ENCODE measurements at places on chromosomes 3 and 15.
A peak's percentile ranks its signal among the peaks of the same experiment; 100 is the strongest.

DNA sequence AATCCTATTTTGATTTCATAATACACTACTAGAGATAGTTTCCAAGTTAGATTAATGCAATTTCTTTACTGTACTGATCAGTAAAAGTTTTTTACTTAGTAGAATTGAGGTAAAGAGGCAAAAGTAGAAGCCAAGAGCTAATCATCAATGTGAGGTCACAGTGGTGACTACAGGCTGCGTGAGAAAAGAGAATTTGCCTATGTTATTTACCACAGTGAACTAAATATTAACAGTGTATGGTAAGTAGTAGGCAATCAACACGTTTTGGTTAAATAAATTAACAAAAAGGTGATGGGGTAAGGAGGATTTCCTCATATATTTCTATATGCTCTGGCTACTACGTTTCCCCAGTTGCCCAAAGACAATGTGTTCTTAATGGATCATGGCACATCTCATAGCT is 202.2 kb upstream of the CMC1 start:
- DNase-seq = no peak

- DNase-seq = no peak
Measured at GRCh38 chr15:63255489-63255990, 21.9 kb upstream of the APH1B start.

GRCh38 chr3:37946531-37946889 is 44.1 kb upstream of the VILL start:
- DNase-seq = no peak

DNA sequence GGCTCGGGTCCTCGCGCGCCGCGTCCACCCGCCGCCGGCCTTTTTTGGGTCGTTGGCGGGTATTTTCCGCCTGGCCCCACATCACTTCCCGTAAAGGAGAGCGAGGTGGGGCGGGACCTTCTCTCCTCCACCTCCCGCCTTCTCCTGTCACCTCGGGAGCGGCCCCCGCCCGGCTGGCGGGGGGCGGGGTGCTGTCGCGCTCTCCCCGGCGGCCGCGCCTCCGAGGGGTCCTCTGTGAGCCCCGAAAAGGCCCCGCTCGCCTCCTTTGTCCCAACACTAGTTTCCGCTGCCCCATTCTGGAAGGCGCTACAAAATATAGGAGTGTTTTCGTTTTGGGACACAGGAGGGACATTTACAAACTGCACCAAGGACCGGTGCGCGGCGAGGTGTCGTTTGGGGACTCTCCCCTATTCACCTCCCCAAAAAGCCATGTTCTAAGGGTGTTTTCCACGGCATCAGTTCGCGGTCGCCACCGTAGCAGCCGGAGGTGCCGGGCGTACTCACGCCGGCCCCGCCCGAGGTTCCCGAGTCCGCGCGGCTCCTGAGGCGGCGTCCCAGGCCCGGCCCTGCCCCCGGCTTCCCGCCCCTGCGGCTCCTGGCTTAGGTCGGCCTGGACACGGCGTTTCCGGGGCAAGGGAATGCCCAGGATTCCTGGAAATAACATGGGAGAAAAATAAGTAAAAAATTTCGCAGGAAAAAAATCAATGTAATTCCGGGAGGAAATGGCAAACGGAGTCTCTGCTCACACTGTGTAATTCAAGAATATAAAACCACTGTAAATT is at the start of gene RAB27A:
TSS of gene RAB27A (minus strand) at position 68 of the 782 bp plus-strand sequence. CDS start 54,879 bp downstream, outside the sequence.
- peak; percentile 90 for DNase-seq

DNA sequence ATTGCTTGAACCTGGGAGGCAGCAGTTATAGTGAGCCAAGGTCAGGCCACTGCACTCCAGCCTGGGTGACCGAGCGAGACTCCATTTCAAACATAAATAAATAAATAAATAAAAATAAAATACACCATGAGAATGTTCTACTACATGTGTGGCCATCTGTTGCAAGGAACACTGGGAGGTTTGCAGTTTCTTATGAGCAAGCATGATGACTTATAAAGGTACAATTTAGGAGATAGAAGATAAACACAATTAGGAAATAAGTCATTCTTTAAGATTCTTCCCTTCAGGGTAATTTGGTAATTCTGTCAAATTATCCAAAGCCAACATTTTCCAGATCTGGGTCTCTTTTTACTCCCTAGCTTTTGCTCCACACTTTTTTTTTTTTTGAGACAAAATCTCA is 13.4 kb downstream of the HTR3C start:
- no peak for DNase-seq

GRCh38 chr3:142224482-142225072 is 808 bp downstream of the GK5 start:
- DNase-seq = no peak

- no peak for DNase-seq
Measured at GRCh38 chr15:59174151-59174834, 32.4 kb upstream of the LDHAL6B start.

- no peak for DNase-seq
Measured at GRCh38 chr3:43426388-43426787, 140.0 kb downstream of the SNRK start.

DNA sequence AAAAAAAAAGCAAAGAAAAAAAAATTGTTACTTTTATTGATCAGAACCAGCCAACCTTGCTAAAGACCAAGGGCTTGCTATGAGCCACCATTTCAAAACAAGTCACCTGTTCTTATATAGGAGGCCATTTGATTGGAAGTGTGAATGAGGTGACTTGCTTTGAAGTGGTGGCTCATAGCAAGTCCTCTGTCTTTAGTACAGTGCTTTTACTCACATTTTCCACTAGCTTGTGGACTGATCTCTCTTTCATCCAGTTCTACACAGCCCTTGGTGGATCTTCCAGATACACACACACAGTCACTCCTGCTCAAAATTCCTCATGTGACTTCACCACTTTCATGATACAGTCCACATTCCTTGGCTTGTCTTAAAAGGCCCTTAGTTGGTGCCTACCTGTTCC is 13.5 kb downstream of the CLSTN2 start:
- DNase-seq = no peak

DNA sequence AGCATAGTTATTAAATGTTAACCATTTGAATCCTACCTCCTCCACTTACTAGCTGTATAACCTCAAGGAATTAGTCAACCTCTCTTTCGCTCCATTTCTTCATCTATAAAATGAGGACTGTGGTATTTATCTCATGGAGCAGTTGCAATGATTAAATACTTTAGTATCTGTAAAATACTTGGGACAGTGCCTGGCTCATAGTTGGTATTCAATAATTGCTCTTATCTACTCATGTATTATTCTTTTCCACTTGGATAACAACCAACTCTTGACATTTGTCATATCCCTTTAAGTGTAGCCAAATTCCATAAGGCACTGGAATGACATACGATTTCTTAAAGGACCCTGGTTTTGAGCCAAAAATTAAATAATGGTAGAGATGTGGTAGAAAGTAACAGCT is 72.0 kb downstream of the FSIP1 start:
- no peak for DNase-seq

DNA sequence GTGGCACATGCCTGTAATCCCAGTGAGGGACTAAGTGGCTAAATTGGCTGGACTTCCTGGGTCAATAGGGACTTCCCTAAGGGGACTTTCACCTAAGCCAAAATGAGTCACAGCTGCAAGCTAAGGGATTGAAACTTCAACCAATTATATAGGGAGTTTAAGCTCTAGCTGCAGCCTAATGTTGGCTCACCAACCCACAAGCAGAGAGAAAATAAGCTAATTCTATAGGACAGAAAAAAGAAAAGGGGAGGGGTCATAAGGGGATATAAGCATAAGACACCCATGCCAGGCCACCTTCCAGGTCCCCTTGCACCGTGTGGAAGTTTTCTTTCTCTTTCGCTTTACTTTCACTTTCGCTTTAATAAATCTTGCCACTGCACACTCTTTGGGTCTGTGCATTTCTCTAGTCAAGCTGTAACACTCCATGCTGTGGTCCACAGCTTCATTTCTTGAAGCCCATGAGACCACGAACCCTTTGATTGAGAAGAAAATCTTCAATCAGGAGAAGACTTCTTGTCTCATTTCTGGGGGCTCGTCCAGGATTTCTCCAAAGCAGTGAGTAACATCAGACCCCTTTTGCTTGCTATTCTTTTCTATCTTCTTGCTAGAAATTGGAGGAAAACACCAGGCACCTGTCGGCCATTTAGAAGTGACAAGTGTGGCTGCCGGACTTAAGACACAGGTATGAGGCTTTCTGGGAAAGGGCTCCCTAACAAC is 192.3 kb downstream of the IGSF11 start:
- DNase-seq = peak; percentile 59

- no peak for DNase-seq
Measured at GRCh38 chr3:43748179-43748578, 57.4 kb downstream of the ABHD5 start.

GRCh38 chr3:180594631-180595558 is 7.1 kb upstream of the TTC14 start:
- DNase-seq = peak; percentile 54

- DNase-seq = peak; percentile 16
Measured at GRCh38 chr15:62244762-62245161, 79.7 kb upstream of the C2CD4B start.

GRCh38 chr3:106343811-106344210 is 475.0 kb upstream of the CBLB start:
- DNase-seq = no peak

GRCh38 chr15:38564557-38565286 is at the start of gene RASGRP1:
TSS of gene RASGRP1 (minus strand) at chr15:38564814. CDS start at chr15:38564628, 186 bp downstream.
- DNase-seq = peak; percentile 74

DNA sequence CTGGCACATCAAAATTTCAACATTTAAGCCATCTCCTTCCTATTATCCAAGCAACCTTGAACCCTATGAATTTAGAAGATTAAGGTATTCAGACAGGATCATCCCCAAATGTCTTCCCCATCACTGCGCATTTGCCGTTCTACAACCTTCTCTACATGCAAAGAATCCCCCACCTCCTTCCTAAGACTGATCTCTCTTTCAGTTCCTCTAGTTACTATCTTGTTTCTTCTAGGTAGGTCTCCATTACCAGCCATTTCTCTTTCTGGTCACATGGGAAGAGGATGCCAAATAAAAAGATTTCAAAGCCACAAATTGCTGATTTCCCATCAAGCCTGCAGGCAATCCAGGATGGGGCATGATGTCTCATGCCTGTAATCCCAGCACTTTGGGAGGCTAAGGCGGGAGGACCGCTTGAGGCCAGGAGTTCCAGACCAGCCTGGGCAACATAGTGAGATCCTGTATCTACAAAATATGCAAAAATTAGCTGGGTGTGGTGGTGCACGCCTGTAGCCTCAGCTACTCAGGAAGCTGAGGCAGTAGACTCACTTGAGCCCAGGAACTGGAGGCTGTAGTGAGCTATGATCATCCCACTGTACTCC is 29.7 kb upstream of the MTMR10 start:
- no peak for DNase-seq

GRCh38 chr15:92076541-92076940 is 223.0 kb downstream of the SLCO3A1 start:
- DNase-seq = no peak

- DNase-seq = no peak
Measured at GRCh38 chr3:57093971-57094535, 33.6 kb downstream of the SPATA12 start.

- DNase-seq = no peak
Measured at GRCh38 chr3:6091262-6091661, 769.7 kb upstream of the GRM7 start.

DNA sequence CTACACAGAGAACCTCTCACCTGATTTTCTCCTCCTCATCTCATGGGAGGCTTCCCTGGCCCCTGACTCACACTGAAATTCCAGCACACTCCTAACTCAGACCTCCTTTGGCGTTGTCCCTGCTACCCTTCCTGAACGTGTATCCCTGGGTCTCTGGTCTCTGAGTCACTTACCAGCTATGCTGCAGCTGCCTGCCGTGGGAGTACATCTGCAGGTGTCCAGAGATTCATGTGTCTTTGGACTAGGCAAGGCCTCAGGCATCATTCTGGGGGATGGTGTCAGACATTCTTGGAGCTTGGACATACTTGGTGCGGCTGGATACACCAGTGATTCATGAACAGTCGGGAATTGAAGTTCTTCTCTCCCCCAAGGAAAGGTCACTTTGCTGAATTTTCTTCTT is 148.8 kb upstream of the TRIM42 start:
- DNase-seq = peak; percentile 35

DNA sequence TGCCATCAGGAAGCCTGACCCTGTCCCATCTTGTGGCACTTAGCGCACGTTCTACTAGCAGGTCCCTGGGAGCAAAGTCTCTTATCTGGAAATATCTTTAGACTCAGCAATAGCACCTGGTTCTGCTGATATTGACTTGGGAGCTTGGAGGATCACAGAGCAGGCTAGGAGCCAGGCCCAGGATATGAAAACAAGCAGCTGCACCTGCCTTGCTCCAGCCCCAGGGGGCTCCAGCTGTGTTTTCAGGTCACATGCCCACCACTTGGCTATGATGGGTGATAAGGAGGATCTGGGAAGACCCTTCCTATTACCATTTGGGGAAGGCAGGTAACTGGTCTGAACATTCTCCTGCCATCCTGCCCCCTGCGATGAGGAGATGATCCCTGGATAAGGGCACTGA is 87.8 kb downstream of the C3orf70 start:
- peak; percentile 14 for DNase-seq

DNA sequence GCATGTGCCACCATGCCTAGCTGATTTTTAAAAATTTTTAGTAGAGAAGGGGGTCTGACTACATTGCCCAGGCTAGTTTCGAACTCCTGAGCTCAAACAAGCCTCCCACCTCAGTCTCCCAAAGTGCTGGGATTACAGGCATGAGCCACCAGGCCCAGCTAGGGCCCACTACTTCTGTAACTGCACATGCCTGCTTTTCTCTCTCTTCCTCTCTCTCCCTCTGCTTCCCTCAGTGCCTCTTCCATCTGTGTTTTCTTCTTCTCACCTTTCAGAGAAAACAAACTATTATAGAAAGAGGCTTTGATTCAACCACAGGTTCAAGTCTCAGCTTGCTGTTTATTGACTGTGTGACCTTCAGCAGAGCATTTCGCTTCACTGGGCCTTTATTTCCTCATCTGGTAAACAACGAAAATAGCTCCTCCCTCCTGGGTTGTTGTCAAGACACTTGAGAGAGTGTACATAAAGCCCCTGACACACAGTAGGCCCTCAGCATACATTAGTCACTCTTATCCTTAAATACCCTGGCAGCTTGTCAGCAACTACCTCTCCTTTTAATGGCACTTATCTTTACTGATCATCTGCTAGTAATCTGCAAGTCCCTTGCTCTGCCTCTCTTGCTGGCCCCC is 10.2 kb downstream of the TADA3 start:
- no peak for DNase-seq

GRCh38 chr3:177367788-177368187 is 170.5 kb upstream of the TBL1XR1 start:
- no peak for DNase-seq

- DNase-seq = no peak
Measured at GRCh38 chr3:159458982-159459381, 529.7 kb upstream of the IL12A start.

DNA sequence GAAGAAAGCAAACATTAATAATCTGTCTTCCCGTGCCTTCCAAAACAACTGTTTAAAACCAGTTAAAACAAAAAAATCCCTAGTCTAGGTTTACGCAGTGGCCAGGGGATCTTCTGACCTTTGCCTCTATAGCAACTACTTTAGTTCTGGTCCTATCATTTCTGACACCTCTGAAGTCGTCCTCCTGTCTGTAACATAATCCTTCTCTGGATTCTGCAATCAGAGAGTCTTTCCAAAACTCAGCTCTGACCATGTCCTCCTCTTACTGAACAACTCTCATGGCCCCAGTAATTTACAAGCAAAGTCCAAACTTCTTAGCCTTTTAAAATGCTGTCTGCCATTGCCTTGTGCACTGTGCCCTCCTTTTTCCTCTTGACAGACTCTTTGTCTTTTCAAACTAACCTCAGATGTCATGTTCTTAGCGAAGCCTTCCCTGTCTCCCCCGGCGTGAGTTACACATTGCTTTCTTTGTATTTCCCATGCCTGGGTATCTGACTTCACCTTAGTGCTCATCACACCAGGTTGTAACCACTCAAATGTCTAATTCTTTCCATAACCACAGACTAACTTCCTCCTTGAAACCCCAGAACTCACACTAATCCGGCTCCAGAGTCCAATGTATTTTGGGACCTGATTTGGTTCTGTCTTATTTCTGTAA is 105.2 kb upstream of the BNIP2 start:
- DNase-seq = no peak
